GM23248 (cell line): ENCODE measurements at places on chromosomes 3 and 15.

DNA sequence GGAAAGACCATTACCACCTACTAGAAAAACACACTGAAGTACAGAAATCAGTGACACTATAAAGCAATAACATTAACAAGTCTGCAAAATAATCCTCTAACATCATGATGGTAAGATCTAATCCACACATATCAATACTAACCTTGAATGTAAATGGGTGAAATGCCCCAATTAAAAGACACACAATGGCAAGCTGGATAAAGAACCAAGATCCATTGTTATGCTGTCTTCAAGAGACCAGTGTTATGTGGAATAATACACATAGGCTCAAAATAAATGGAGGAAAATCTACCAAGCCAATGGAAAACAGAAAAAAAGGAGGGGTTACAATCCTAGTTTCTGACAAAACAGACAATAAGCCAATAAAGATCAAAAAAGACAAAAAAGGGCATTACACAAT is 13.5 kb downstream of the OR5K3 start:
- DNase-seq, result no peak

DNA sequence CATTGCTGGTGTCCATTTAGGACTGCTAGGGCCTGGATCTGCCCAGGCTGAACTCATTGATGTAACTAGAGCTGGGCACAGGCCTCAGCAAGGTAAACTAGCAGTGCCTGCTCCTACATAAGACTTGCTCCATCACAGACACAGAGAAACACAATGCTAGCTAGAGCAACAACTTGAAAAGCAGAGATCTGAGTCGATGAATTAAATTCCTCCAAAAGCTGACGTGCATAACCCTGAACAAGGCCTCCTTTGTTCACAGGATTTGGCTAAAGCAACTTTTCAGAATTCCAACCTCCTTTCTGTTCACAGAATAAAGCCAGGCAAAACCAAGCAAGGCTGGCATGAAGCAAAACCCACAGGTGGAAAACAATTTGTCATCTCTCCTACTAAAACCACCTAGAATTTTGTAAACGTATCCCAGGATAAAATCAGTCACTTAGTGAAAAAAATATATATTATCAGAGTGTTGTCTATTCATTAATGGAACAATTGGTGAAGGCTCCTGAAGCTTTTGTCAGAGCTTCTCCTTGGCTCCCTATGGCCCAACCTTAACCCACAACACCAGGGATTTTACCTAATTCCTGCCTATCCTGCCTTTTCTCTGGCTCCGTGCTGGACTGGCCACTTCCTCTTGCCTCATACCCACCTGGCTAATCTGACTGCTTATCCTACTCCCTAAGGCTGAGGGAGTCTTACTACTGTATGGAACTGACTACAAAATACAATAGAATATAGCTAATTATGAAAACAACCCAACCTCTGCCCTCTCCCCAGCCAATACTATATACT is 39.9 kb downstream of the PLCH1 start:
- peak; percentile 24 for DNase-seq

- no peak for DNase-seq
Observed at GRCh38 chr3:108510496-108510895, at the start of gene MYH15. MYH15 (minus strand) TSS chr3:108510596; CDS start chr3:108510530, 66 bp downstream.

DNA sequence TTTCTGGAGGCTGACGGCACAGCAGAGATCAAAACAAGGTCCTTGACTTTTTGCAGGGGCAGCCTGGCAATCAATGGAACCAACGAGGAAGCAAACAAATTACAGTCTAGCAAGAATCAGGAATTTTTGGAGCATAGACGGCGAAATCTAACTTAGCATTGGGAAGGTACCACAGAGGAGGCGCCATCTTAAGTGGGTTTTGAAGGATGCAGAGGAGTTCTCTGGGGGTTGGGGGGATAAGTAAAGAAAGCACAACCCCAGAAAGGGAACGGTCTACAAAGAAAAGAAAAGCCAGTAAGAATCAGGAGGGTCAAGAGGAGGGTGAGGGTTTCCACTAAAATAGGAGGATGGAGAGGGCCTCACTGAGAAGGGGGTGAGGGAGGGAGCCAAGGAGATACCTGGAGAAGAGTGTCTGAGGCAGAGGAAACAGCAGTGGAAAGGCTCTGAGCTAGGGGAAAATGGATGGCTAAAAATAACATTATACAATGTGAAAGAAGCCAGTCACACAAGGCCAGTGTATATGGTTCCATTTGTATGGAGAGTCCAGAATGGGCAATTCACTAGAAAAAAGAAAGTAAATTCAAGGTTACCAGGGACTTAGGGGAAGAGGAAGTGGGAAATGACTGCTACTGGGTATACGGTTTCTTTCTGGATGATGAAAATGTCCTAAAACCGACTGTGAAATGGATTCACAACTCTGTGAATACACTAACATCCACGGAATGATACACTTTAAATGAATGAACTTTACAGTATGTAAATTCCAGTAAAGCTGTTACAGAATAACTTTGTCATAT is 25.2 kb upstream of the IQSEC1 start:
- no peak for DNase-seq

DNA sequence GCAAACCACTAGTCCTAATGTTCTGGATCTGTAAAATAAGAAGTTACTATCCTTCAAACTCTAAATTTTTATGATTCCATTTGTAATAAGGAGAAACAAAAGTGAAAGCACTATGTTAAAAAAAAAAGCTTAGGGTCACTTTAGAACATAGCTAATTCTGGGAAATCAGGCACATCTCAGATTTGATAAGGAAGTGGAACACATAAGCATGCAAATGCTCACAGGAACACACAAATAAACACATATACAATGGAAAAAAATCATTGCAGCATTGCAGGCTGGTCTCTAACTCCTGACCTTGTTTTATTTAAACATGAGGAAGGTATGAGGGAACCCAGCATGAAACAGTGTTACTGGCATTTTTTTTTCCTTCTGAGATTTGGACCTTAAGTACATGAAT is 63.2 kb upstream of the TNFSF10 start:
- no peak for DNase-seq

GRCh38 chr15:90300988-90301706 is 35.7 kb downstream of the NGRN start:
- peak; percentile 51 for DNase-seq

DNA sequence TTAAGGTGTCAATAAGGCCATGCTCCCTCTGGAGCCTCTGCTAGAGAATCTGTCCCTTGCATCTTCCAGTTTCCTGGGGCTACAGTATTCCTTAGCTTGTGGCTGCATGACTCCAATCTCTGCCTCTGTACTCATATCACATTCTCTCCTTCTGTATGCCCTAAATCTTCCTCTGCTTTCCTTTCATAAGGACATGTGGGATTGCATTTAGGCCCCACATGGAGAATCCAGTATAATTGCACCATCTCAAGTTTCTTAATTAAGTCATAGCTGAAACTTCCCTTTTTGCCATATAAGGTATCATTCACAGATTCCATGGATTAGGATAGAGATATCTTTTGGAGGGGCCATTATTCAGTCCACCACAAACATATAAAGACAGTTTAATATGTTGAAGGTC is 409.8 kb upstream of the TMCO5A start:
- no peak for DNase-seq

- DNase-seq, result no peak
Observed at GRCh38 chr15:36517758-36518157, 61.7 kb upstream of the CDIN1 start.

- no peak for DNase-seq
Observed at GRCh38 chr3:150390087-150390486, 18.0 kb upstream of the TSC22D2 start.
